RPMI7951 (cell line): ENCODE measurements at places on chromosomes 6 and 20. TPM values are rescaled to one million over a fixed set of nuclear protein-coding genes. Genes with fewer than 3 reads are reported as not detected.

DNA sequence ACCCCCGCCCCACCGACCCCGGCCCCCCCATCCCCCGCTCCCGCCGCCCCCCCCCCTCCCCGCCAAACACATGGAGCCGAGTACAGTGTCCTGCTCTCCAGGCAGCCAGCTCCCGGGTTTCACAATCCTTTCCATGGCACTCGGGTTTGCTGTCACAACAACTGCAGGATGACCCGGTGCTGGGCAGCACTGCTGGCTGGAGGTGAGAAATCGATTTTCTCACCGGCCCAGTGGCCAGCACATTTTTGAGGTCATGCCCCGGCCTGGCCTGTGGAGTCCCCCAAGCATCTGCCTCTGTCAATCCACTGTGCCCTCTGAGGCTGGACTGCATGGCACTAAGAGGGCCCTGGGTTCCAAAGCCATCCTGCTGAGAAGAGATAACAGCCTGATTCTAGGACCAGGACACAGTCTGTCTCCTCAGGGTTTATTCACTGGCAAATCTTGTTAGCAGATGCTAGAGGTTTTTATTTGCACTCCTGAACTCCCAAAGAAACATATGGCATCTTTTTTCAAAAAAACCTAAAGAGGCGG lies 129.5 kb downstream of the NFATC2 start:
- peak; percentile 57 for DNase-seq

DNA sequence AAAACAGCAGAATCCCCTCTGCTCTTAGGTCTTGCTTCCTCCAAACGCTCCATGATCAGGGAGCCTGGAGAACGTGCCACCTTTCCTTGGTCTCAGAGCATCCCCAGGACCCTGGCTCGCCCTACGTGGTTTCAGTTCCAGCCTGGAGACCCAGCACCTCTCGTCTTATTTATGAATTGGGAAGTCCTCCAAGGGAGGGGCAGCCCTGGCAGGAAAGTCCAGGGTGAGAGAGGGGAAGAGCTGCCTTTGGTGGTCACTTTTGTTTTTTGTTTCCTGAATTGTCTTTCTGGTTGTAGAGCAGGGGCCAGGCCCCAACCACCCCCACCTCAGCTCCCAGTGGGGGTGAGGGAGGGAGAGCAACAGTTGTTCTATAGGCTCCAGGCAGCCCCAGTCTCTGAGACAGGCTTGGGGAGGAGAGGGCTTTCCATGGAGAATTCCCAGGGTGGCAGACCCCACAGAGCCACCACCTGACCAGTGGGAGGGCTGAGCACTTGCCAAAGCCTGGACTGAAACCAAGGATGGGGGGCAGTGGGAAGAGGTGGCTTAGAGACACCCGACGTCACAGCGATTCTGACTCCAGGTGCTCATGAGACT lies 88.8 kb downstream of the PRND start:
- no peak for DNase-seq

DNA sequence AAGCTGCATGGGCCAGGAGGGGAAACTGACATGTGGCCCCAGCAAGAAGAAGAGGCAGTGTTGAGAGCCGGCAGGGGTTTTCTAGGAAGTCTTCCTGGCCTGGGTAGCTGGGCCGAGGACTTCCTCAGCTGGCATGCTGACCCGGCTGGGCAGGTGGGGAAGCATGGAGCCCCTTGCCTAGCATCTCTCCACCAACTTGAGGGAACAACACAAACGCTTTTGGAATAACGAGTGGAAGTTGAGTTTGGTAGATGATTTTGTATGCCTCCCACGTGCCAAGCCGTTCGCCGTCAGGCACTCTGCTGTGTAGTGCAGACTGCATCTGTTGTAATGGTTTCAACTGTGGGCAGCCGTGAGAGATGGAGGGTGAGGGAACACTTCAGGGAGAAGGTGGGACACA lies 7.3 kb downstream of the TMEM181 start:
- no peak for DNase-seq

DNA sequence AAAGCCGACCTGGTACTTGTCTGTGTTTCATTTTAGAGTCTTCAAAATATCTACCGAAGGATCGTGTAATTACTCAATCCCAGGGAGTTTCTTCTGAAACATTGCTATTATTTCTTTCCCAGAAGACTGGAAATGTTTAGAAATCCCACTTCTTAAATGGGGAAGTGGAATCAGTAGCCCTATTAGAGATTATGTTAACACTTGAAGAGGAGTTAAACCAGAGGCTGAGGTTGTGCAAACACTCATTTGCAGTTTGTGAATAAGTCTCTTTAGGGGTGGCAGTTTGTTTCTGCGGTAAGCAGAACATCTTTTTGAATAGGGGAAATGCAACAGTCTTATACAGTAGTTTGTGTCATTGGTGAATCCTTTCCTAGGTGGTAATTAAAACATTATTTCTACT lies 21.3 kb downstream of the DSP start:
- DNase-seq, result no peak

DNA sequence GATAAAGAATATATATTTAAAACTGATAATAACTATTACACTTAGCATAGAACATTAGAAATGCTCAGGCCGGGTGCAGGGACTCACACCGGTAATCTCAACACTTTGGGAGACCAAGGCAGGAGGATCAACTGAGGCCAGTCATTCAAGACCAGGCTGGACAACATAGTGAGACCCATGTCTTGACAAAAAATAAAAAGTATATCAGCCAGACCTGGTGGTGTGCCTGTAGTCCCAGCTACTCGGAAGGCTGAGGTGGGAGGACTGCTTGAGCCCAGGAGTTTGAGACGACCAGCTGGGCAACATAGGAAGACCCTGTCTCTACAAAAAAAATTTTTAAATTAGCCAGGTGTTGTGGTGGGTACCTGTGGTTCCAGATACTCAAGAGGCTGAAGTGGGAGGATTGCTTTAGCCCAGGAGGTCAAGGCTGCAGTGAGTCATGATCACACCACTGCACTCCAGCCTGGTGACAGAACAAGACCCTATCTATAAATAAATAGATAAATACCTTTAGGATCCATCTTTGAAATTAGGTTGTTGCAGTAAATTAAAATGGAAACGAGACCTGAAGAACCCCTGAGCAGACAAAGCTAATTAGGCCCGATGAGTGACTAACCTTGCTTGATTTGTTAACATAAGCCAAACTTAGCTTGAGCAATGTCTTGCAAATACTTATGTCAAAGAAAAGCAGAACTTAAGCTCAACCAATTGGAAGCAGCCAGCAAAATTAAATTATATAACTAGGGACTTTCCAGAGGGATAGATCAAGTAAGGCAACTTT lies 75.8 kb upstream of the E2F3 start:
- no peak for DNase-seq

- no peak for DNase-seq
Measured at GRCh38 chr20:4358552-4358951, 343.2 kb upstream of the RNF24 start.

GRCh38 chr6:20936949-20937348 lies 402.7 kb downstream of the CDKAL1 start:
- DNase-seq, result no peak

DNA sequence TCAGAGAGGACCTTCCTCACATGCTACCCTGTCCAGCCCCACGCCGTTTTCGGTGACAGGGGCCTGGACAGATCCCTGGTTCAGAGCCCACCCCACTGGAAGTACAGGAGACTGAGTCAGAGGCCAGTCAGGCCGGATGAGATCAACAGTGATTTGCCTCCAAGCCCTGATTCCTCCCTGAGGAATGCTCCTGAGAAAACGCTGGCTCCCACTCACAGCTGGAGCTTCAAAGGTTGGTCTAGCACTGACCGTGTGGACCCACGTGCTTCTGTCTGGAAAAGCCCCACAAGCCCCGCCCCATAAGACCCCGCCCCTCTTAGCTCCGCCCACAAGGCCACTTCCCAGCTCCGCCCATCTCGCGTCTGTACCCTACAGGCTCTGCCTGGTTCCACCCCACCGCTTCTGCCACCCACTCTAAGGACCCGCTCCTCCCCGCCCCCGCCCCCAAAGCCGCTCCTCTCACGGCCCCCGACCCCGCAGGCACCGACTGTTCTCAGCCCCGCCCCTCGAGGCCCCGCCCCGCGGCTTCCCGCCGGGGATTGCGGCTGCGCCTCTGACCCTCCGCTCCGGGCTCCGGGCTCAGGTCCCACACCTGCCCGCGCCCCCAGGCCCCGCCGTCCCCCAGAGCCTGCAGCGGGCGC lies 64.9 kb upstream of the BHLHE23 start:
- DNase-seq, result peak; percentile 68

GRCh38 chr6:157673596-157673995 lies 149.4 kb upstream of the SNX9 start:
- no peak for DNase-seq

- peak; percentile 43 for DNase-seq
Measured at GRCh38 chr6:46998436-46999017, 43.6 kb downstream of the ADGRF1 start.

DNA sequence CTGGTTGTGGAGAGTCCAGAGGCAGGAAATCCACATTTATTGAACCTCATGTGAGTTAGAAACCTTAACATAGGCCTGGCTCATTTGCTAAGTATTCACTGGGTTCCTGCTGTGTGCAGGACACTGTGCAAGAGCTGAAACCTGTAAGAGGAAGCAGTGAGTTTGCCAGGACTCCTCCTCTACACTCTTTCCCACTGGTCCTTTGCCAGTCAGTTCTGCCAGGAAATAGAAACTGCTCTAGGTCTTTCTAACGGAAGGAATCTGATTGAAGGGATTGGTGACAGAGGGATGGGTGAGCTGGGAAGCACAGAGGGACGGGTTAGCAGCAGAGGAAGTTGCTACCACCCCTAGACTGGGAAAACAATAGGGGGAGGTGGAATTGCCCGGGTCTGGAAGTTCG lies 234.2 kb upstream of the ECI2 start:
- DNase-seq, result peak; percentile 78

- no peak for DNase-seq
Measured at GRCh38 chr20:53814060-53814459, 220.4 kb upstream of the ZNF217 start.

- DNase-seq, result no peak
Measured at GRCh38 chr20:58986968-58987517, 6.0 kb downstream of the NELFCD start.

DNA sequence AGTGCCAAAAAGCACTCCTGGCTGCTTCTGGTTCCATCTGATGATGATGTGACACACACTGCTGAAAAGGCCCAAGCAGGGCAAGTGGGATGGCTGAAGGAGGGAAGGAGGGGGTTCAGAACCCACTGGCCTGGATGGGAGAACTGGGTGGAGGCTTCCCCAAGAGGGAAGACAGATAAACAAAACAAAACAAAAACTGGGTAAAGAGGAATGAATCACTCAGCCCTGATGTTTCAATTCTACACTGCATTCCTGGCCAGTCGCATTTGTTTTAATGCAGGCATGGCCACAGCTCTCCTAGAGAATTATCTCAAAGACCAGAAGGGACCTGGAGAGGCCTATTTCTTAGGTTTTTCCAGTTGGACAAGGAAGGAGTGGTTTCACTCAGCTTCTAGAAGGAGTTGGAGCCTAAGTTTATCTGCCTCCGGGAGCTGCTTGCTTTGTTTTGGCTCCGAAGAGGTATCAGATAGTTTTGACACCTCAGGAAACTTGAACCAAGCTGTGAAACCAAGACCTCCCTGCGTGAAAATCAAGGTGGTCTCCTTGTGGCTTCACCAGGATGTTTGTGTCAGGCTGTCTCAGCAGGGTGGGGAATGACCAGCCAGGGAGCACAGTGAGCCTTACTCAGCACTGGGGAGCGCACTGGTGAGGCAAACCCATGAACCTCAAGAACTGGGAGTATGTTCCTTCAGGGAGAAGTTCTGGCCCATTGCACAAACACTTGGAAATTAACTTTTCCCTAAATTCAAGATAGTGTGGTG lies 16.1 kb downstream of the TTPAL start:
- no peak for DNase-seq

DNA sequence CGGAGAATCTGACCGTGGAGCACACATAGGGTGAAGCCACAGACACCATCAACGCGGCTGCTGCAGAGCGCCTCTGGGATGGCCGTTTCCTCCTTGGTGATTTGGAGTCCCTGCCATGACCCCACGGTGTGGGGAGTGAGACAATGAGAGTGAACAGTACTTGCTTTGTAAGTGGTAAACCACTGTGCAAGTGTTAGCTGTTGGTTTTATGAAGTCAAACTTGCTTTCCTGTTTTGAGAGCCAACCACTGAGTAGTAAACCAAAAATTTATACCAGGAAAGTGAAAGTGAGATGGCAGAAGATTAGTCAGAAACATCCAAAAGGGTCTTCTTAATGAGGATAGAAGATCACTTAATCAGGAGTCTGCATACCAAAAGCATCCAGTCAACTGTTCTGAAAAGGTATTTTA lies 160.7 kb downstream of the FOXC1 start:
- DNase-seq, result peak; percentile 58

DNA sequence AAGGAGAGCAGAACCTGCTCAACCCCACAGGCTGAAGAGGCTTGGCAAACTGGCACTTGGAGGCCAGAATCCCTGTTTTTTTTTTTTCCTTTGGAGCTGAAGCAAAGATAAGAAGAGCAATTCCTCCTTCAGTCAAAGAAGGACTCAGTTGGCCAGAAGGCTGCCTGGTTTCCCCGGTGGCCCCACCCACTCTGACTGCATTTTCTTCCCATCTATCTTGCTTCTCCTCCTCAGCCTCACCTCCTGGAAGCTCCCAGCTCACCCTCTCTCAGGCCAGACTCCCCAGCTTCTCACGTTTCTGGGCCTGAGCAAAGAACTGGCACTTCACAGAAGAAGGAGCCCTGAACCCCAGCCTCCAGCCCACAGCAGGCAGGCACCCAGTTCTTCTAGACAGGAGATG lies 2.4 kb downstream of the LRFN2 start:
- DNase-seq, result no peak

DNA sequence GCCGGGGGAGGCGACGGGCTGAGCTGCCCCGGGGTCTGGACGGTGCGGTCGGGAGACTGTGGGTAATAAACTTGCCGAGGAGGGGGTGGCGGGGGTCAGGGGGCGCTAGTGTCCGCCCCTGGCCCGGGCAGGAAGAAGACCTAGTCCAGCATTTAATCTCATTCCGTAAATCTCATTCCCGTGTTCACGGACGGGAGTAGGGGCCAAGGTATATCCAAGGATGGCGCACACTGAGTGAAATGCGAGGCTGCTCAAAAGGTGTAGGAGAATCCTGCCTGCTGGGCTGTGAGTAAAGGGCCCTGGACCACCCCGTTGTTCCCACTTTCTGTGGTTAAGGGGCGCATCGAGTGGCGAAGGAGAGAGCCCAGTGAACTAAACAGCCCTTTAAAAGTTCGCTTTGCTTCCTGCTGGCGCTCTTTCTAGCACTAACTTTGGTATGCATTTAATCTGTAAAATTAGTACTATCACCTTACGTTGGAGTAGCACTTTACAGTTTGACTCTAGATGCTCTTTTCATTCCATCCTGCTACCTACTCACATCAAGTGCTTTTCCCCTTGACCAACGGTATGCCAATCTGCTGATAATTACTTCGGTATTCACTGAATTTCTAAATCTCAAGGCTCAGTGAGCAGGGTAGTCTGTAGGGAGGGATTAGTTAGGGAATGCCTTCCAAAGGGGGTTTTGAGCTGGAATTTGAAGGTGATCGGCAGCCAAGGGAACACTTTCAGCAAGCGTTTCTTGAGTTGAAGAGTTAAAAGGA lies 730 bp downstream of the PARD6B start:
- no peak for DNase-seq

The GSTA2 gene
- total RNA-seq, result not detected in 2 replicates

The FOXP4 gene
- 3.1 and 4.7 TPM in 2 replicates for total RNA-seq

The TTBK1 gene
- not detected in 2 replicates for total RNA-seq

The HLA-DRA gene
- 18.8 and 21.4 TPM in 2 replicates for total RNA-seq

The ARFGEF3 gene
- total RNA-seq, result 0.20 and 0.24 TPM in 2 replicates

The CFB gene
- 0.72 and 1.8 TPM in 2 replicates for total RNA-seq

The TPX2 gene
- total RNA-seq, result 293 and 312 TPM in 2 replicates

The RFX6 gene
- total RNA-seq, result not detected in 2 replicates

The TRMT11 gene
- 27.0 and 28.6 TPM in 2 replicates for total RNA-seq

The KCNQ2 gene
- 0.10 and 2.5 TPM in 2 replicates for total RNA-seq
